ENCODE measurements at places on chromosomes 7 and 10.

DNA sequence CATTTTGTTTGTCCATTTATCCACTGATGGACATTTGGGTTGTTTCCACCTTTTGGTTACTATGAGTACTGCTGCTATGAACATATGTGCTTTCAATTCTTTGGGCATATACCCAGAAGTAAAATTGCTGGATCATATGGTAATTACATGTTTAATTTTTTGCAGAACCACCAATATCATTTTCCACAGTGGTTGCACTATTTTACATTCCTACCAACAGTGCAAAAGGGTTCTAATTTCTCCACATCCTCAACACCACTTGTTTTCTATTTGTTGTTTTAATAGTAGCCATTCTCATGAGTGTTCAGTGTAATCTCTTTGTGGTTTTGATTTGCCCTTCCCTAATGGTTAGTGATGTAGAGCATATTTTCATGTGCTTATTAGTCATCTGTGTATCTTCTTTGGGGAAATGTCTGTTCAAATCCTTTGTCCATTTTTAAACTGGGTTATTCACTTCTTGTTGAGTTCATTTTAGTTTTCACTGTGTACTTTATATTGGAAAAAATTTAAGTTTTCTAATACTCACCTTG lies 101.9 kb downstream of the HIBADH start:
- DNase-seq: peak; percentile 61

GRCh38 chr7:139588632-139589031 lies 65.1 kb downstream of the CLEC2L start:
- peak; percentile 35 for DNase-seq

DNA sequence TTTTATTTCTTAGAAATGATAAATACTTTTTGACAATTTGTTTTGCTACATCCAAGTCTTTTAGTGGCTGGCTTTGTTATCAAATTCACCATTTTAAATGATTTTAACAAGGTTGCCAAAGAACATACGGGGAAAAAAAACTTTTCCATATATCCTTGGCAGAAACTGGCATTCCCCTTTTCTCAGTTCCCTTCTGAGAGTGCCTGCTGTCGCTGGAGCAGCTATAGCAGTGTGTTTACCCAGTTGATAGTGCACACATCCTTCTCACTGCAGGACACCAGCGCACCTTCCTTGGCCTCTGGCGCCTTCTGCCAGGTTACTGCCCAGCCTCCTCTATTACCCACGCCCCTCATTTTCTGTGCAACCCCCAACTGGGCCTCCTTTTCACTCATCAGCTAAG lies 94.1 kb downstream of the ALOX5 start:
- DNase-seq: no peak

DNA sequence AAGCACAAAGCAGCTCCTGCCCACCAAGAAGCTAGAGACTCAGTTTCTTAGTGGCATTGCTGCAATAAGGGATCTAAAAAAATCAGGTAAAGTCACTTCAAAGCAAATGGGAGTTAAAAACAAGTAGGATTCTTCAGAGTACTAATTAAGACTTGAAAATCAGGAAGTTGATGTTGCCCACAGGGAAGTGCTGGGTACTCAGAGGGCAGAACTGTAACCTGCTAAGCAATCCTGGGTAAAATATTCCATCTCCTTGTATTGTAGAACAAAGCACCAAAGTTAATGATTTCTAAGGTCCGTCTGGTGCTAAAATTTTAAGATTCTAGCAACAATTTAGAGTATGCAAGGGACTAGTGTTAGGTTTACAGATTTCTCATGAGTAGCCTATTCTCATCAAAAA lies 8.3 kb downstream of the PEX1 start:
- DNase-seq: peak; percentile 61

GRCh38 chr7:98278936-98279335 lies 2.5 kb upstream of the BRI3 start:
- no peak for DNase-seq

GRCh38 chr7:142200206-142200605 lies 57.7 kb downstream of the PRSS58 start:
- peak; percentile 29 for DNase-seq

GRCh38 chr10:62803724-62804355 lies 680 bp upstream of the ADO start:
- no peak for DNase-seq

DNA sequence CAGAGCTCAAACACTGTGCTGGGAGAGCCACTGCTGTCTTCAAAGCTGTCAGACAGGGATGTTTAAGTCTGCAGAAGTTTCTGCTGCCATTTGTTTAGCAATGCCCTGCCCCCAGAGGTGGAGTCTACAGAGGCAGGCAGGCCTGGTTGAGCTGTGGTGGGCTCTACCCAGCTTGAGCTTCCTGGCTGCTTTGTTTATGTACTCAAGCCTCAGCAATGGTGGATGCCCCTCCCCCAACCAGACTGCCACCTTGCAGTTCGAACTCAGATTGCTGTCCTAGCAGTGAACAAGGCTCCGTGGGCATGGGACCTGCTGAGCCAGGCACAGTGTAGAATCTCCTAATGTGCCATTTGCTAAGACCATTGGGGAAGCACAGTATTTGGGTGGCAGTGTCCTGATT lies 4.6 kb upstream of the CYP2C19 start:
- no peak for DNase-seq

- DNase-seq: peak; percentile 24
Measured at GRCh38 chr10:30092151-30092790, 32.9 kb upstream of the JCAD start.

GRCh38 chr10:34101001-34101400 lies 714.1 kb downstream of the PARD3 start:
- no peak for DNase-seq

GRCh38 chr10:6570893-6571292 lies 9.2 kb downstream of the PRKCQ start:
- no peak for DNase-seq
